Midbrain (tissue), 1 donor: ENCODE measurements at places on chromosomes 7 and 10.

DNA sequence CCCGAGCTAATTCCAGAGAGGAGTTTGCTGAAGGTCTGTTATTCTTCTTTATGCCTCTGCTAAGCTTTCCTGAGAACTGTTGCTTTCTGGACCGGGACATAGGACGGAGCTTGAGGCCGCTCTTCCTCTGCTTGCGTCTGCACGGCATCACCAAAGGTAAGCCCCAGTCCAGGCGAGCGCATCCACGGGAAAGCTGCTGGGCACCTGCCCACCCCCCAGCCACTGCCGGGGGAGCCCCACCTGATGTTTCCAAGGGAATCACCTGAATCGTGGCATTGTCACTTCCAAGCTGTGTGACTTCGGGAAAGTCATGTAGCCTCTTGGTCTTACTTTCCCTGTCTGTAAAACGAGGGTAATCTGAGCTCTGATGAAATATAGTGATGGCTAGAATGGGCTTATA lies 45.1 kb upstream of the PLEKHA1 start:
- DNase-seq = no peak

DNA sequence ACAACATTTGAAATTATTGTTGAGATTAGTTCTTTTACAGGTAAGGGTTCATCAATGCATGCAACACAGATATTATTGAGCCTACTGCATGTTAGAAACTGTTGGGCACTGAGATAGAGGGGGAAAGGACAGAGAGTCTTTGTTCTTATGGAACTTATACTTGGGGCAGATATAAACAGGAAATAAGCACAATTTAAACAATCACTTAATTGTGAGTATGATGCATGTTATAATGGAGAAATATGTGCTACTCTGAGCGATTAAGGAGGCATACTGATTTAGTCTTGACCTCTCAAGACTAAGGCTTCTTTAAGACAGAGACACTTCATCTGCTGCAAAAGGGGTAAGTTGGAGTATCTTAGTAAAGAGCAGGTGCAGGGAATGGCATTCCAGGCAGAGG lies 593.3 kb downstream of the CCSER2 start:
- no peak for DNase-seq

DNA sequence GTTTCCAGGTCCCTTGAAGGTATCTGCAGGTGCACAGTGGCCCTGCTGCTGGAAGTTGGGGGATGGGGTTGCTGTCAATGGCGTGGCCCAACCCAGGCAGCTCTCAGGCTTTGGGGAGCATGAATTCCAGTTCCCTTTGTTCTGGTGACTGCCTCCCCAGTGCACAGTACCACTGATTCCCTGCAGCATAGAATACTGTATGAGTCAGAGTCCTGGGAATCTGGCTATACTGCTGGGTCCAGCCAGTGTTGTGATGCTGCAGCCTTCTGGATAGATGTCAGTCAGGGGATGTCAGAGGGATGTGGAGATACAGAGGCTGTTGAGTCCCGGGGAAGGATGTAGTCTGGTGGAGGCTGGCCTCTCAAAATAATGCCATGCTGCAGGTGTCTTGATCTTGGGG lies 99.3 kb downstream of the LANCL2 start:
- DNase-seq = no peak

GRCh38 chr7:18191341-18191740 lies 163.7 kb upstream of the PRPS1L1 start:
- no peak for DNase-seq

- DNase-seq = peak; percentile 54
Measured at GRCh38 chr7:129741743-129742213, 130.3 kb downstream of the NRF1 start.

GRCh38 chr10:97553575-97554031 lies 19.0 kb upstream of the ANKRD2 start:
- DNase-seq = peak; percentile 80

- DNase-seq = no peak
Measured at GRCh38 chr7:78253850-78254725, 455.5 kb downstream of the PHTF2 start.

- DNase-seq = no peak
Measured at GRCh38 chr7:16027396-16027795, 340.9 kb upstream of the MEOX2 start.
